ENCODE measurements at places on chromosomes 2 and 18. TPM values are rescaled to one million over a fixed set of nuclear protein-coding genes. Genes with fewer than 3 reads are reported as not detected.

DNA sequence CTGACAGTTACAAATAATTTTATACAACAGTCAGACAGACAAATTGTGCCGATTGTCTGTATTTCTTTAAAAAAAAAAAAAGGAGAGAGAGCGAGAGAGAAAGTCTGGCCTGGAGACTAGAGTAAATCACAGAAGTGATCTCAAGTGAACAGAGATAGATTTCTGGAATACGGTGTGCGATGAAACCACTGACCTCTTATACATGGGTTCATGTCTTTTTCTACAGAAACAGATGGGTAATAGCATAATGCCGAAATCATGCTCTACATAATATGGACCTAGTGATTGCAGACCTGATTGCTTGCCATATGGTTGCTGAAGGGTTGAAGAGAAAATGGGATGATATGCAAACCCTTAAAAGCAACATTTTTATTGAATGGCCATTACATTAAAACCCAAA is 403.3 kb upstream of the FANCL start:
- no peak for DNase-seq

DNA sequence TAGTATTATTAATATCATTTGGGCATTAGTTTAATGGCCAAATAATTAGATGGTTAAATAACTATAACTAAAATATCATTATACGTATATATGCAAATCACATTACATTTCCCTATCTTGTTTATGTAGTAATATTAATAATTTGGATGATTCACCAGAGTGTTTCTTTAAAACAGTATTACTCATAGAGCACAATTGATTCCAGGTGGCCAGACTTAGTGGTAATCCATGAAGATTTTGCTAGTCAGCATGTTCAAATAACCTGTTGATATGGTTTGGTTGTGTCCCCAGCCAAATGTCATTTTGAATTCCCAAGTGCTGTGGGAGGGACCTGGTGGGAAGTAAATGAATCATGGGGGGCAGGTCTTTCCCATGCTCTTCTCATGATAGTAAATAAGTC is 782.3 kb downstream of the LRP1B start:
- no peak for DNase-seq

DNA sequence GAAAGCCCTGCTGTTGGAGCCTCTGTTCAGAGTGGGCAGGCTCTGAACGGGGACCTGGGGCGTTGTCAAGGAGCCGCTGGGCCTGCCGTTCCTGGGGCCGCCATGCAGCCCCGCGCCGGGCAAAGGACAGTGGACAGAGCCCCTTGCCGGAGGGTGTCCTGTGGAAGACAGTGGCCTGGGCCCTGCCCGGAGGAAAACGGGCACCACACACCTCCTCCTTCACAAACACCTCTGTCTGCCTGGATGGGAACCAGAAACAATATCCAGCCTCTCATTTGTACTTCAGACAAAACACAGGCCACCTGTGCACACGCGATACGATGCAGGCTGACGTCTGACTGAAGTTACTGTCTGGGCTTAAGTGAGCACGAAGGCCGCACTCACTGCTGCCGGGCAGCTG is 233.7 kb downstream of the TWIST2 start:
- no peak for DNase-seq

Gene MOGAT1
- total RNA-seq = not detected

GRCh38 chr2:127115471-127116199 is 8.7 kb upstream of the BIN1 start:
- DNase-seq = peak; percentile 17

DNA sequence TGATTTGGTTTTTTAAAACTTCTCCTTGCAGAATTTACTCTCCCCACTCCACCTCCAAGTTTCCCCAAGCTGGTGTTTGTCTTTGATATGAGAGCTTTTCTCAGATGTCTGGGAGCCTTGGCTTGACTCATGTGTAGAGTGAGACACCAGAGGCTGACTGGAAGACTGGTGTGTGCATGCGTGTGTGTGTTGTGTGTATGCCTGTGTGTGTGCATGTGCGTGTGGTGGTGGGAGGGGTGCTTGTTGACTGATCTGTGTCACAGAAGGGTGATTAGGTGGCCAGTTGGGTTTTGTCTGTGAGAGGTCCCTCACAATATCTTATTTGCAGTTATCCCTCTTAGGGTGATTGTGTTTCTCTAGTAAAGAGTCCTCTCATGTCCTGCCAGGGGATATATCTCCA is 50.5 kb upstream of the HPCAL1 start:
- no peak for DNase-seq

- no peak for DNase-seq
These were observed 1.4 kb downstream of the WDCP start for GRCh38 chr2:24045511-24046508.

DNA sequence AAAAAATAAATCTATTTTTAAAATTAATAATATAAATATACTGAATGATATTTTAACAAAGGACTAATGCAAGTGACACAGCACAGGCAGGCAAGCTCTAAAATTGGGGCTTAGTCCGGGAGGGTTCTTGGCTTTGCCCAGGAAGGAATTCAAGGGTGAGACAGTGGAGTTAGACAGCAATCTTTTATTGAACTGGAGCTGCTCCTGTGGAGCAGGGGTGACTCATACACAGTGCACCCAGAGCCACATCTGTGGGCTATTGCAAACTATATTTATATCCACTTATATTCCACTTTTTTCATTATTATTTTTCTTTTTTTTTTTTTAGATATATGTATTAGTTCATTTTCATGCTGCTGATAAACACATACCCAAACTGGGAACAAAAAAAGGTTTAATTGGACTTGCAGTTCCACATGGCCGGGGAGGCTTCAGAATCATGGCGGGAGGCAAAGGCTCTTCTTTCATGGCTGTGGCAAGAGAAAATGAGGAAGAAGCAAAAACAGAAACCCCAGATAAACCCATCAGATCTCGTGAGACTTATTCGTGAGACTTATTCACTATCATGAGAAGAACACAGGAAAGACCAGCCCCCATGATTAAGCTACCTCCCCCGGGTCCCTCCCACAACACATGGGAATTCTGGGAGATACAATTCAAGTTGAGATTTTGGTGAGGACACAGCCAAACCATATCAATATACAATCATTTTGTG is 437.1 kb downstream of the BCL11A start:
- no peak for DNase-seq

Gene SEPTIN10
- 91.7 TPM for total RNA-seq

GRCh38 chr2:84640411-84640810 is 124.1 kb downstream of the DNAH6 start:
- no peak for DNase-seq

GRCh38 chr2:187775196-187775595 is 221.0 kb upstream of the TFPI start:
- no peak for DNase-seq

Measured in ureter (tissue), 1 donor.